Activated T-cell treated with anti-CD3 and anti-CD28 coated beads for 48 hours (primary cell): ENCODE measurements at places on chromosomes 11 and 22.

GRCh38 chr22:47628477-47629272 lies 866.2 kb downstream of the TBC1D22A start:
- DNase-seq = no peak

DNA sequence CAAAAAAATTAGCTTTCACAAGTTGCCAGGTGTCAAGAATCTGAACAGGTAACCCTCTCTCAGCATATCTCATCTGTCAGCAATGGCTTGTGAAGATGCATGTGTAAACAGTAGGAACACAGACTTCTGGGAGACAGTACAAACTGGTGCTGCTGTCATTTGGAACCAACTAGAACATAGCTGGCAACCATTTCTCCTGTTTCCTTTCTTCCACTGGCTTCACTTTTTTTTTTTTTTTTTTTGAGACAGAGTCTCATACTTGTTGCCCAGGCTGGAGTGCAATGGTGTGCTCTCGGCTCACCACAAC lies 2.1 kb upstream of the PIK3C2A start:
- DNase-seq = no peak

- DNase-seq = no peak
These were observed 57.0 kb downstream of the BRD1 start for GRCh38 chr22:49770547-49771265.

- no peak for DNase-seq
These were observed 1.6 kb upstream of the PLXNB2 start for GRCh38 chr22:50308986-50309600.

DNA sequence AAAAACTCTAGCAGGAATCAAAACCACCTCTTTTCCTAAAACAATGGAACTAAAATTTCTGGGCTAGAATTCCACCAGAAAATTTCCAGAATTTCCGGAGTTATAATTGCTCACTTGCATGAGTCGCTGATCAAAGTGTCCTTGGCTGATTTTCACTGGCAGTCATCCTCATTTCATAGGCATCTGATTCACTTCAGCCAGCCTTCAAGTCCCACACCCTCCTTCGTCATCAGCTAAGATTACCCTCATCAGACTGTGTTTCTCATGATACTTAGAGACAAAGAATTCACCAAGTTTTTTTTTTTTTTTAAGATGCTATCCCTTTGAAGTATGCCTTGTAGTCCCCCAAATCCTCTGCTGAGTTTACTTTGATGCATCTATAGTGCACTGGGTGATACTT lies 71.5 kb upstream of the RAB38 start:
- no peak for DNase-seq

DNA sequence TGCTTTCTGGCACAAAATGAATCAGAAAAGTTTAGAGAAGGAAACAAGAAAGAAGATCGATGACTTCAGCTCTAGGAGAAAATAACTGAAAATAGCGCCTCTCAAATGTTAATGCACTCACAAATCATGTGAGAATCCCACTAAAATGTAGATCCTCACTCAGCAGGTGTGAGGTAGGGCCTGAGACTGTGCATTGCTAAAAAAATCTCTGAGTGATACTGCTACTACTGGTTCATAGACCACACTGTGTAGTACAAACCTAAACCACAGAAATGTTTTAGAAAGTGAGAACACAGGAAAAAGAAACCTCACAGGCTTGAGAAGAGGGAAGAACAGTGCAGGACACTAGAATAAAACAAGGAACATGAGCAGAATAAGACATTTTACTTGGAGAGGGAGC lies 2.0 kb downstream of the OR8D4 start:
- no peak for DNase-seq

GRCh38 chr11:134911514-134912180 lies 499.6 kb upstream of the B3GAT1 start:
- DNase-seq = no peak

- no peak for DNase-seq
These were observed 16.7 kb upstream of the NAP1L4 start for GRCh38 chr11:3008746-3009336.

DNA sequence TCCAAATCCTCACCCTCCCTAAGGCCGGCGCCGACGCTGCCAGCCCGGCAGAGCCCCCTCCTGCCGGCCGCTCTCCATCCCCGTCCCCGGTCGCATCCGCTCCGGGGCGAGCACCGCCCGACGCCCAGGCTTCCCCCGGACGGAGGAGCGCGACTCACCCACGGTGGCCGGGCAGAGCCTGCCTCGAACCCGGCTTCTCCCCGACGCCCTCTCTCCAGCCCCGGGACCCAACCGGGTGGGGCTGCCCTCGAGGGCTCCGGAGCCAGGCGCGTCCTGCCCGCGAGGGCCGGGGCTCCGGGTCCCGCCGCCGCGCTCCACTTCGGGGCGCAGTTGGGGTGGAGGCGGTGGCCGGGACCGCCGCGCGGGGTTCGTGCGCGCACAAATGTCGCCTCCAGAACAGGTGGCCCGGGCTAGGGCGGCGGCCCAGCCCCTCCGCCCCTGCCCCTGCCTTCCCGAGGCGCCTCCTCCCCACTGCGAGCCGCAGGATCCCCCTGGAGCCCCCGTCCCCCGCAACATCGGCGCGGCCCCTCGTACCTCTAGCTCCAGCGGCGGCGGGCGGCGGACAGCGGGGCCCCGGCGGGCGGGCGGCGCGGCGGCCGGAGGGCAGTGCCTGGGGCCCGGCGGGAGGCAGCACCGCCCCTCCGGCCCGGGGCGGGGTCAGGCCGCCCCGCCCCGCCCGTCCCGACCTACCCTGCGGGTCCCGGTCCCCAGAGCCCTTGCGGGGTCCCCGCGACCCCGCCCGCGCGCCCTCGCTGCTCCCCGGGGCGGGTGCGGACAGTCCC lies at the start of gene A4GALT:
Gene A4GALT, minus strand, starts transcription at position 608 of the 782 bp plus-strand sequence. CDS start 26,919 bp downstream, outside the sequence.
- peak; percentile 4 for DNase-seq

DNA sequence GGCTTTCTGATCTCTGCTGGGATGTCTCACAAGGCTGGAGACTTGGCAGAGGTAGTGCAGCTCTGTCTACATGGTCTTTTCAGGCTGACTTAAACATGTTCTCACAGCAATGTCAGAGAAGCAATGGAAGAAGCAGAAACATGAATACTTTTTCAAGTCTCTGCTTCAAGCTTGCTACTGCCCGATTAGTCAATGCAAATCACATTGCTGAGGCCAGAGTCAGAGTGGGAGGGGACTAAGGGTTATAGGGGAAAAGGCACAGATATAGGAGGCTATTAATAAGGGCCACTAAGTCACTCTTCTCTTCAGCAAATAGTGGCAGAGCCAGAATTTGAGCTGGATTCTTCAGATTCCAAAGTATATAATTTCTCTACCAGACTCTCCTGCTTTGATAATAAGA lies 390.5 kb downstream of the TMEM135 start:
- DNase-seq = no peak

DNA sequence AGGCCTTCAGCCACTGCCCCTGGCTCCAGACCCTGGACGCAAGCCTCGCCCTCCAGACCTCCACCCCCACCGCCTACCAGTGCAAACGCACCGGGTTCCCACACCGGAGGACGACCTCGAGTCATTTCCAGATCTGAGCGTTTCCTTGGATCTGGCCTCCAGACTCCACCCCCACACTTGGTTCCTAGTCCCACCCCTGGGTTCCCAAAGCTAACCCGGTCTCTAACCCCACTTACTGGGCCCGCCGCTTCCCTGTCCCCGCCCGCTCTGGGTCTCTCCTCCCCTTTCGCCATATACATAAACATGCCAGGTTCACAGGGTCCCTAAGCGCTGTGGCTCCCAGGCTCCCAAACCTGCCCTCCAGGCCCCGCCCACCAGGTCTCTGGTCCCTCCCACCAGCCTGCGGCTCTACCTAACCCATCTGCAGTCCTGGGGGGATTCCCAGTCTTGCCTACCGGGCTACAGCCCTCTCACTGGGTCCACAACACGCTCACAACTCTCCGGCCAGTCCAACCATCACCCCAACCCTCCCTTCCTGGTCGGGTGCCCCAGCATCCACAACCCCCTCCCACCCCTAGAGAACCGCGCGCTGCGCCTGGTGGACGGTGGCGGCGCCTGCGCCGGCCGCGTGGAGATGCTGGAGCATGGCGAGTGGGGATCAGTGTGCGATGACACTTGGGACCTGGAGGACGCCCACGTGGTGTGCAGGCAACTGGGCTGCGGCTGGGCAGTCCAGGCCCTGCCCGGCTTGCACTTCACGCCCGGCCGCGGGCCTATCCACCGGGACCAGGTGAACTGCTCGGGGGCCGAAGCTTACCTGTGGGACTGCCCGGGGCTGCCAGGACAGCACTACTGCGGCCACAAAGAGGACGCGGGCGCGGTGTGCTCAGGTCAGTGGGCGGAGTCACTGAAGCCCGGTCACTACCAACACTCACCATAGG lies 36.7 kb downstream of the CD6 start:
- no peak for DNase-seq

DNA sequence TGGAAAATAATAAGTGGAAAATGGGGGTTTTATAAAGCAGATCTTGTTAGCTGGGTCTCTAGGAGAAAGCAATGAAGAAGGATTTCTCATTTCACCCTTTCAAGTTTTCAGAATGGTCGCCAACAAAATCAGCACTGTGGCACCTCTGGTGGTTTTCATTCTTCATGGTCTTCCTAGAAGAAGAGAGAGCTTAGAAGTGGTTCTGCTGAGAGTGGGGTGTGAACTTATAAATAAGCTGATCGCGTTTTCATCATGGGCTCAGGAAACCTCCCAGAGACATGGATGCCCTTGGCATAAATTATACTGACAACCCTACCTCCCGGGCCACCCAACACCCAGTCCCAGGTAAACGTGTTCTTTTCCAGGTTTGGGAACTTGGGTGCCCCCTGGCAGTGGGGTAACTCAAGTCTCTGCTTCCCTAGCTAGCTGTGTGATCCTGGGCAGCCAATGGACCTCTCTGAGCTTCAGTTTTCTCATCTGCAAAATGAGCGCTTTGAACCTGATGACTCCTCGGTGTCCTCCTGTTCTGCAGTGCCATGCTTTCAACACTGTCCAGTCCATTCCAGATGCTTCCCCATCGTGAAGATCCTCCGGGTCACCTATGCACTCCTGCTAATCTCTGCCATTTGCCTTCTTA lies 72.6 kb upstream of the GRAMD1B start:
- no peak for DNase-seq

DNA sequence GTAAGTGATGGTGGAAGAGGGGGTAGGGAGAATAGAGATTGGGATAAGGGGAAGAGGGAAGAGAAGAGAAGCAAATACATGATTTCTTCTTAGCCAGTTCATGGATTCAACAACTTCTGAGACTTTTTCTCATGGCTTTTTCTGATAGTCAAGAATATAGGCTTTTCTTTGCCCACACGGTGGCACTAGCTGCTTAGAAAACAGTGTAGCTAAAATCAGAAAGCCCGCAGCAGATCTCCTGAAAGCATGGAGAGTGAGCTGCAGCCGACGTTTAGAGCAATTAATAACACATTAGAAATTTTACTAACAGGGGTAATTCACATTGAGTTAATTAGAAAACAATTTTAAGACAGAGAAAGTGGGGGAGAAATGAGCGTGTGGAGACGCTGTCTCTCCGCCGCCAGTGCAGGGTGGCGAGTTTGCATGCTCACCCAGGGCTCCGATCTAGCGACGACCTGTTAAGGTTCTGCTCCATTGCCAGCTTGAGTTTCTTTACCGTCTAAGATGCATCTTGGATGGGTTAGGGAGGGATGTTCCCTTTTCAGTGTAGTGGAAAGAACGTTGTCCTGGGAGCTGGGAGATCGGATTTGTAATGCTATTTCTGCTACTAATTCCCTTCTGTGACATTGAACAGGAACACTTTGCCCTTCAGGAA lies 3.3 kb upstream of the RAG1 start:
- DNase-seq = no peak

- no peak for DNase-seq
These were observed 207.6 kb downstream of the MIAT start for GRCh38 chr22:26865021-26865420.

GRCh38 chr11:12389676-12390657 lies 12.6 kb downstream of the PARVA start:
- DNase-seq = no peak

- DNase-seq = no peak
These were observed 4.0 kb downstream of the BANF1 start for GRCh38 chr11:66006134-66006890.

- DNase-seq = no peak
These were observed 33.0 kb downstream of the GNB1L start for GRCh38 chr22:19821523-19822300.

GRCh38 chr11:288478-289397 lies at the start of gene PGGHG:
TSS of gene PGGHG (plus strand) at chr11:289126. CDS start at chr11:289817, 691 bp downstream.
- no peak for DNase-seq

- DNase-seq = peak; percentile 30
These were observed 34.2 kb upstream of the FSHB start for GRCh38 chr11:30196400-30197206.

DNA sequence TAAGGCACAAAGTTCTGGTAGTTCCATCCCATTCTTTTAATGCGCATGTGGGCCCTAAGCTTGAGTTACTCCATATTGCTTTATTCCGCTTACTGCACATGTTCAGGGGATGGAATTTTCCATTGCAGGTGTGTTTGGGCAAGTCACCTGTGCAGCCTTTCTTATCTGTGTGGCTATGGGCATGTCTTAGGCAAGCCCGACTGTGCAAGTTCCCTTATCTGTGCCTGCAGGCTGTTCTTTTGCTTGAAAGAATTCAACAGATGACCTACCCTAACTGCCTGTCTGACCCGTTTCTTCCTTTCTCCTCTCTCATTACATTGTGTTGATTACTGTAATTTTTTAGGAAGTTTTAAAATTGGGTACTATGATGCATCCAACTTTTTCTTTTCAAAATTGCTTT lies 363.6 kb downstream of the TTC28 start:
- DNase-seq = no peak

GRCh38 chr11:76763573-76764346 lies 19.4 kb upstream of the TSKU start:
- no peak for DNase-seq

DNA sequence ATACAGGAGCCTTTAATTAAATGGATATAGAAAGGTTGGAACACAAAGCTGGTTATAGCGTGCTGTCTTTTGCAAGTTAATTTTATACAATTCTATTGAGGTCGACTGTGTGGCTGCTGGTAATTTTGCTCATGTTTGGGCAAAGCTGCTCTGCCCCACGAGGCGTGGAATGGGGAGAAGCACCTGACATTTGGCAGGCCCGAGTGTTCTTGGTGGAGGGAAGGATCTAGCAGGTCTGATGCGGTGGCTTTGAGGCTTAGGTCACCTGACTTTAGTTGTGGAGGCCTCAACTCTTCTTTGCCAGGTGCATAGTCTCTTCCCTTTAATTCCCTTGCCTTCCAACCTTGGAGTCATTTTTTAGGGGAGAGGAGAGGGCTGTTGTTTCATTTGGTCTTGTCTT lies 97.3 kb downstream of the ZBTB16 start:
- no peak for DNase-seq

GRCh38 chr11:116123739-116124138 lies 619.5 kb upstream of the CADM1 start:
- DNase-seq = no peak

GRCh38 chr22:17303840-17304779 lies 65.2 kb upstream of the CECR2 start:
- DNase-seq = peak; percentile 45
